ENCODE measurements at places on chromosomes 12 and 14.

DNA sequence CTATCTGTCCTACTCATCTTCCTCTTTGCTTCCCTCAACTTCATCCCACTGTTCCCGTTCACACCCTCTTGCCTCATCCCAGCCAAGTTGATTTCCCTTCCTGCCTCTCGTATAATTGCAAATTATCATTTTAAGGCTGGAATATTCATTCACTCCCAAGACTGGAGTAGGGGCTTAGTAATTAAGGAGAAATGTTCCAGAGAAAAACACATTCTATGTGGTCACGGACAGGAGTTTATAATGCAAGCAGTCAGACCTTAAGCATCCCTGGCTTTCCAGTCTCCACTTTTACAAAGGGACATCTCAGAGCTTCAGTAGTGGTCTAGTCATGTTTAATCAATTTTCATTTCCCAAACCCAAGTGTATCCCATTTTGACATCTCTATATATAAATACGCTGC is 54.9 kb downstream of the TMEM132D start:
- DNase-seq: no peak

DNA sequence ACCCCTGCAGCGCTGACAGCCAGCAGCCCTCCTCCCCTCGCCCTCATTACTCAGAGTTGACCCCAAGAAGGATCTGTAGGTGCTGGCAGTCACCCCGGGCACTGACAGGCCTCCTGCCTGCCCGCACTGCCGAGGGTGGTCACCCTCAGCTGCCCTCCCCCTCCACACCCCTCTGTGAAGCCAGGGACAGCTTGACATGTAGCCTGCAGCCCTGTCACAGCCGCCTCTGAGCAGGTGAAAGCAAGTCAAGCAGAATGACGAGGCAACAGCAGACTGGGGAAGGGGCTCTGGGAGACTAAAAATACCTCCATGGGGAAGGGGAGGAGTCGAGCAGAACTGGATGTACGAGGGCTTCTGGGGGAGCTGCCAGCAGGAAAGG is 178.1 kb downstream of the DPF3 start:
- DNase-seq: no peak

GRCh38 chr14:20789230-20789813 is 8.3 kb downstream of the RNASE6 start:
- no peak for DNase-seq

GRCh38 chr12:90653040-90653439 is 301.9 kb downstream of the CCER1 start:
- DNase-seq: no peak

DNA sequence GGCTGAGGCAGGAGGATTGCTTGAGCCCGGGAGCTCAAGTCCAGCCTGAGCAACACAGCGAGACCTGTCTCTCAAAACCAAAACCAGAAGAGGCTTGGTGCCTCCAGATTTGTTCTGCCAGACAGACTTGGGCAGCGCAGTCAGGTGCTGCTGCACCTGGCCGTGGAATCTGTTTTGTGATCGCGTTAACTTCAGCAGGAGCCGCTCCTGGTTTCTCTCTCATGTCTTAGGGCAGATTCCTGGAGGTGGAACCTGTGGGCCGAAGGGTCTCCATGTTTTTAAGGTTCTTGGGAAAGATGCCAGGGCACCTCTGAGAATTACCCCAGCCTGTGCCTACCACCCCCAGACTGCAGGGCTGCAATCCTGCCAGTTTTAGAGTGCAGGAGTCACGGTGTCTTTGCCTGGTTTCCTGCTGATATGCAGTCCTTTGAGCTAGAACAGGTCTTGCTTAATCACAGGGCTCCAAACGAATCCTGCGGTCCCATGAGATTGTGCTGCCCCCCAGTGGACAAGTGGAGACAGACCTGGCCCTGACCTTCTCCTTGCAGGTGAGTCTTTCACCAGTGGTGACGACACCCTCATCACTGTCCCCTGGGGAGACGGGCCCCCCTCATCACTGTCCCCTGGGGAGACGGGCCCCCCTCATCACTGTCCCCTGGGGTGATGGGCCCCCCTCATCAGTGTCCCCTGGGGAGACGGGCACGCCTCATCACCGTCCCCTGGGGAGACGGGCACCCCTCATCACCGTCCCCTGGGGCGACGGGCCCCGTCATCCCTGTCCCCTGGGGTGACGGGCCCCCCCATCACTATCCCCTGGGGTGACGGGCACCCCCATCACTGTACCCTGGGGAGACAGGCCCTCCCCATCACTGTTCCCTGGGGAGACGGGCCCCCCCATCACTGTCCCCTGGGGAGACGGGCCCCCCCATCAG is 37.6 kb downstream of the PACS2 start:
- DNase-seq: peak; percentile 82

GRCh38 chr14:87184180-87184579 is 808.8 kb downstream of the GALC start:
- DNase-seq: no peak

GRCh38 chr12:107590814-107591375 is 94.7 kb upstream of the PWP1 start:
- DNase-seq: no peak

- peak; percentile 57 for DNase-seq
Observed at GRCh38 chr12:56628671-56629458, 1.3 kb downstream of the BAZ2A start.

DNA sequence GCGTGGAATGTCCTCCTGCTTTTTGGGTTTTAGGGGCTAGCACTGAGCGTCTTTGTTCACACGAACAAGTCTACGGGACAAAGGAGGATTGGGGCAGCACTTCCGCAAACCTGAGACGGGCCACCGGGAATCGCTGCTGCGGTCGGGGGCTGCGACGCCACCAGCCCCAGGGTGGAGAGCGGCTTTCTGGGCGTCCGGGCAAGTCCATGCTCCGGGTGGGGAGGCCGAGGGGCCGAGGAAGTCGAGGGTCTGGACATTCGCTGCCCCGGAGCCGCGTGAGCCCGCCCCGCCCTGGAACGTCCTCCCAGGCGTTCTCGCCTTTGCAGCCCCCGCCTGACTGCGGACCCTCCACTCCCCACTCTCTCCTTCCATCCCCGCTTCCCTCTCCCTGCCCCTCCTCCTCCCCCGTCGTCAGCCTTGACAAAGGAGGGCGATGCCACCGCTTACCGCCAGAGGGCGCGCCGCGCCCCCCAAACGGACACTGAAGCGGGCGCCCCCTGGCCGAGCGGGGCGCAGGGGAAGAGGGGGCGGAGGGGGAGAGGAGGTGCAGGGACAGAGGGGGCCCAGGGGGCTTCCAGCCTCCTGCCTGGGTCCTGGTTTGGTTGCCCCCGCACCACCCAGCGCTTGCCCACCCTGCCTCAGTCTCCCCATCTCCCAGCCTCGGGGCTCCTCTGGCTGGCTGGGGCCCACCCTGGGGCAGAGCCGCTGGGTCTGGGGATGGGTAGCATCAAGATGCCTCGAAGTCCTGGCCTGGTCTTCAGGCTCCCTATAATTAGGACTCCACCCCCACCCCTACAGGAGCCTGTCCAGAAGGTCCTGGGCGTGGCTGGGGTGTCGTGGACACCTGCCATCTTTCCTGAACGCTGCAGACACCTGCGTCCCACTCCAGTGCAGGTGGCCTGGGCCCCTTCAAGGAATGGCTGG is 39.1 kb upstream of the INF2 start:
- peak; percentile 45 for DNase-seq

DNA sequence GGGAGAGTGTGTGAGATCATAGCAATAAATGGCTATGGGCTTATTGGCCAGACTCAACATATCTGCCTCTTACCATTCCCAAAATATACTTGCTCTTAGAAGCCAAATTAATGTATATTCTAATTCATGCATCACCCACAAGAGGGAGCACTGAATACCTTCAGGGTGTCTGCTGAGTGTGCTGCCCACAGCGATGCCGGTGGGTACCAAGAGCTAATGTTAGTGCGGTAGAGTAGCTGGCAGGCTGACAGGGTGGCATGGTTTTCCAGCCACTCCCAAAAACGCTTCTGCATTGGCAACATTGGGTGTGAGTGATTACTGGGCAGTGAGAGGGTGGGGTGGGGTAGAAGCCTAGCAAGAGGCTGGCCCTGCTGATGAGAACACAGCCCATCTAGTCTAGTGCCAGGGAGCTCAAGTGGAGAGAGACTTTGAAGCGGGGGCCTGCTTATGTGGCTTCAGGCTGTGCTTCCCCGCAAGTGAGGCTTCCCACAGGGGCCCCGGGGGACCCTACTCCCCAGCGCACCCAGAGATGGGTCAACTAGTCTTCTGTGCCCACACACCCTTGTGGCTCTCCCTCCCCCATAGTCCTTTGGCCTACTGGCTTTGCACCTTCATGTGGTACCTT is 9.2 kb upstream of the PLEKHD1 start:
- no peak for DNase-seq

DNA sequence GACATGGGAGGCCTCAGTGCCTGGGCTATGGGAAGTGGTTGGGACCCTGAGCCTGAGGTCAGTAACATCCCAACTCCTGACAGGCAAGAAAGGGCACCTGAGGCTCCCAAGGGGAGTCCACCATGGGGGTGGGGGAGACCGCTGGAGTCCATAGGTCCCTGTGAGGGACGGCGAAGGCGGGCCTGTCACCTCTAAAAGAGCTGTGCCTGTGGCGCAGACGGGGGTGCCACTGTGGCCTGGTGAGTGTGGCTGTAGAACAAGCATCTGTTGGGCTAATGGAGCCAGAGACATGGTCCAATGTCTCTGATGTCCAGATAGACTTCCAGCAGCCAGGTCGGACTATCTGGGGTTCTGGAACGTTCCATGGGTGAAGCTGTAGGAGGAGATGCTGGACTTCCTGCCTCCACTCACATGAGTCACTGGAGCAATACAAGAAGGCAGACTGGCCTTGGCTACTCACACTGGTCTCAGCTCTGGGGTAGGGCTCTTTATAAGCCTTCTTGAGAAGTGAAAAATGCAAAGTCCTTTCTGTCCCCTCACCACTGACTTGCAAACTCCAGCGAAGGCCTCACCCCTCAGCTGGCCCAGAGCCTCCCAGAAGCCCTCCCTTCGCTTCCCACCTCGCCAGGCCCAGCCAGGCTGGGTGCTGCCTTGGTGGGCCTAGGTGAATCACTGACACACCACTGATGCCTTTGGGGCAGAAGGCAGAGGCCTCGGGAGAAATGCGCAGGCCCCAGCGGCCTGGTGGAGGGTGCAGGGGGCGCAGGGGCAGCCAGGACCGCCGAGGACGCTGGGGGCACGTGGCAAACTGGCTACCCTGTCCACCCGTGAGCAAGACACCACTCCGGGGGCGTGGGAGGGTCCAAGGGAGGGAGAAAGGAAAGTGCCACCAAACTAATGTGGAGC is 1.1 kb upstream of the TRAF3 start:
- DNase-seq: no peak

DNA sequence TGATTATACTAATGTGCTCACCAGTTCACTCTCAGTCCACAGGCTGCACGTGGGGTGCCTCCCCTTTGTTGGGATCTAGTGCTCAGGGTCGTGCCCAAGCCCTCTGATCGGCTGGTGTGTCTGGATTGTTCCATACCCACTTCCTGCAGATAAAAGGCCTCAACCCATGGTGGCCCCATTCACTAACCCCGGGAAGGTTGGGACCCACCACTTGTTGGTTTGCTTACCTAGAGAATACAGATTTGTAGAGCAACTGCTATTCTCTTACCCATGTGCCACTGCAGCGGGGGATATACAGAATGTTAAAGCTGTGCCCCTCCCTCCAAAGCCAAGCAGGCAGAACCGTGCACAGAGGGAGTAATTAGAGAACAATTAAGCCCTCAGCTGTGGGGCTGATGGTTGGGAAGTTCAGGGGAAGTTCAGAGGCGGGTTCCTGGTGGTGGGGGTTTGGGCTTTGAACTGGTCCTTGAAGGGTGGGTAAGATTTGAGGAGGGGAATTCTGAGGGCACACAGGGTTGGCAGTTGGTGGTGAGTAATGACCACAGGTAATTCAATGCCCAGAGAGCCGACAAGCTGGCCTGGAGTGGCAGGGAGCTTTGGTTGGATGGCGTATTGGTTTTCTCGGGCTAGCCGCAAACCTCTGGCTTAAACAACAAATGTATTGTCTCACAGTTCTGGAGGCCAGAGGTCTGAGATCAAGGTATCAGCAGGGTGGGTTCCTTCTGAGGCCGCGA is 68.8 kb downstream of the ADCK1 start:
- DNase-seq: no peak

GRCh38 chr12:4849795-4850345 is 59.8 kb upstream of the KCNA1 start:
- DNase-seq: no peak

DNA sequence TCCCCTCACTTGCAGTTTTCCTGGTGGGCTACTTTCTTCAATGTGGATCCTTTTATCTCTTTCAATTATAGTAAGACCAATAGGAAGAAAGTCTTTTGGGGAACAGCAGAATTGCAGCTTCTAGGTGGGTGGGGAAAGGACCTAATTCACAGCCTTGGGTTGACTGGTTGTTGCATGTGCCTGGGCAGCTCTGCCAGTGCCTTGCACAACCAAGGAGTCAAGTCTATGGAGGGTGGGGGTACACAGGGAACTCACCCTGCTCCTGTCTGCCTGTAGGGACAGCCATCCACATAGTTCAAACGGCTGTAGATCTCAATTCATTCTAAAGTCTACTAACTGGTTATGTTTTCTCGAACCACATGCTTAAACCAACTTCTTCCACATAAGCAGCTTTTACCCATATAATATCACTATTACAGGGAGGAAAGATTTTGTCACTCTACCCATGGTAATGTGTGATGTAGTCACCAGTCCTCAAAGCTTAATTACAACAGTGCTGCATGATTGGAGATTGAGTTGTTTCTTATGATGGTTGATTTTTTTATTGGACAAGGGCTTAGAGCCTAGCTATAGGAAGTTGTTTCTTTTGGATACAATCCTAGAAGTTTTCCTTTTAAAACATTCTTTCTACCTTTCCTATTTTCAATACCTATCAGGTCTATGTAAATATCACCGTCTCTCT is 117.7 kb upstream of the FRMD6 start:
- DNase-seq: no peak

DNA sequence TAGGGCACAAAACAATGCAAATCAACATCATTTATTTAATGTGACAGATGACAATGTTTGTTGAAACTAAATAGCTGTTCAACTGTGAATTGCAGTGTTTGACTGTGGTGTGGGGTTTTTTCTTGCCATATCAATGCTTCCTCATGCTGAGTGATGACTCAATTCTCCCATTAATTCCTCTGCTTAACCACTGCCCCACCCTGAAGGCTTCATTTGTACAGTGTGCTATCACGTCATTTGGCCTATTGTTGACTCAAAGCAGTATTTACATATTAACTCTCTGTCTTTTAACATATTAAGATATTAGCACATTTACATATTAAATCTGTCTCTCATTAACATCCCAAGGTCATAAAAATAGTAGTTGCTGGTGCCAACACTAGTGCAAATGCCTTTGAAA is 164.8 kb upstream of the NRXN3 start:
- no peak for DNase-seq

DNA sequence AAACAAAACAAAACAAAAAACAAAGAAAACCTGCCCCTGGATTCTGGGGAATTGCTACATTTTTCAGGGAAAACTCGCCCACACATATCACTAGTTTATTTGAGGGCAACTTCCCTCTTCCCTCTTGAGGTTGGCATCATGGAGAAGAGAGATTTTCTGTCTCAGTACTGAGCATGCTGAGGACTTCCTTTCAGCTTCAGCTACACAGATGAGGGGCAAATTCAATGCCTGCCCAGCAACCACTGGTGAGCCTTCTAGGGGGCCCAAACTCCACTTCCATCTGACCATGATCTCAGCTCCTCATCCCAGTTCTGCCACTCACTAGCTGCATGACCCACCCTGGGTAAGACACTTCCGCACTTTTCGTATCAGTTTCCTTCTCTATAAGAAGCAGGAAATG is 63.1 kb upstream of the SCN8A start:
- DNase-seq: no peak

- DNase-seq: no peak
Observed at GRCh38 chr12:45685680-45686079, 43.8 kb upstream of the ARID2 start.

All from effector CD4-positive, alpha-beta T cell (primary cell).